ENCODE measurements at places on chromosomes 16 and 17. TPM values are rescaled to one million over a fixed set of nuclear protein-coding genes. Genes with fewer than 3 reads are reported as not detected.

DNA sequence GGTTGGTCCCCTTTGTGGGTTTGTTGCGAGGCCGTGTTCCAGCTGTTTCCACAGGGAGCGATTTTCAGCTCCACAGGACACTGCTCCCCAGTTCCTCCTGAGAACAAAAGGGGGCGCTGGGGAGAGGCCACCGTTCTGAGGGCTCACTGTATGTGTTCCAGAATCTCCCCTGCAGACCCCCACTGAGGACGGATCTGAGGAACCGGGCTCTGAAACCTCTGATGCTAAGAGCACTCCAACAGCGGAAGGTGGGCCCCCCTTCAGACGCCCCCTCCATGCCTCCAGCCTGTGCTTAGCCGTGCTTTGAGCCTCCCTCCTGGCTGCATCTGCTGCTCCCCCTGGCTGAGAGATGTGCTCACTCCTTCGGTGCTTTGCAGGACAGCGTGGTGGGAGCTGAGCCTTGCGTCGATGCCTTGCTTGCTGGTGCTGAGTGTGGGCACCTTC is 27.3 kb upstream of the STH start:
- H3K27ac ChIP-seq, result no peak overlapping the region
- no peaks in the 10 kb centered on the region for H3K36me3 ChIP-seq
- no peaks in the 10 kb centered on the region for H3K4me1 ChIP-seq
- DNase-seq, result no peak
- H3K27me3 ChIP-seq, result no peaks in the 10 kb centered on the region
- H3K4me3 ChIP-seq, result no peak overlapping the region

- H3K27me3 ChIP-seq, result peaks cover 51% of the 10 kb centered on the region
- no peaks in the 10 kb centered on the region for H3K36me3 ChIP-seq
- H3K27ac ChIP-seq, result no peak within 1 kb of the TSS
- no peaks in the 10 kb centered on the region for H3K4me1 ChIP-seq
- no peak for DNase-seq
- H3K4me3 ChIP-seq, result no peak within 1 kb of the TSS
These were observed at the start of gene CD300LF for GRCh38 chr17:74712756-74713155. Gene CD300LF (minus strand): TSS chr17:74712923. CDS start chr17:74712866, 57 bp downstream.

- DNase-seq, result no peak
- no peaks in the 10 kb centered on the region for H3K4me1 ChIP-seq
- H3K36me3 ChIP-seq, result no peaks in the 10 kb centered on the region
- no peaks in the 10 kb centered on the region for H3K27me3 ChIP-seq
These were observed 741 bp upstream of the GRB2 start for GRCh38 chr17:75406222-75406615.

GRCh38 chr17:74274709-74275340 is 791 bp downstream of the DNAI2 start:
- DNase-seq, result no peak
- peaks cover 3% of the 10 kb centered on the region for H3K27me3 ChIP-seq
- no peak overlapping the region for H3K27ac ChIP-seq
- H3K4me1 ChIP-seq, result no peaks in the 10 kb centered on the region

DNA sequence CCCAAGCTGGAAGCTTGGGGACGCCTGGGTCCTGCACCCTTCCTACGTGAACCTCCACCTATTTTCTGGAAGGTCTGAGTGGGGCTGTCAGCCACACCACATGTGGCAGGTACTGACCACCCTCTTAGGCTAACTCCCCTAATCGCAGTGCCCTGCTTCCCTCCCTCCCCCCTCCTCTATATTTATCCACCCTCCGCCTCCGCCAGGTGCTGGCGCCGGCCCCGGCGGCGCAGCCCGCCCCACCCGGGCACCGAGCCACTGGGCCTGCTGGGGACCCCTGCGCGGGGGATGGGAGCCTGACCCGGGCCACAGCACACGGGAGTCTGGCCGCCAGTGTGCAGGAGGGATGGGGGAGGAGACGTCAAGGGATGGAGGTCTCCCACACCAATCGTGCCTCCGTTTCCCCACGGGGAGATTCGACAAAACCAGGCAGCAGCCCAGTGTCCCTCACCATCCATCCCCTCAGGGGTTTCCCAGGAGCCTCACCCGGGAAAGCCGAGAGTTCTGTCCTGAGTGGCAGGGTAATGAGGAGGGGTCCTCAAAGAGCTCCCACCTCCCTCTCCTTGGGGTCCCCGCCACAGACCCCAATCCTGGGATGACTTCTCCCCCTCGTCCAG is 1.3 kb downstream of the PLEKHH3 start:
- DNase-seq, result no peak
- H3K27me3 ChIP-seq, result no peaks in the 10 kb centered on the region
- no peak overlapping the region for H3K27ac ChIP-seq
- H3K4me3 ChIP-seq, result peak overlapping the region; percentile 77
- no peaks in the 10 kb centered on the region for H3K36me3 ChIP-seq

DNA sequence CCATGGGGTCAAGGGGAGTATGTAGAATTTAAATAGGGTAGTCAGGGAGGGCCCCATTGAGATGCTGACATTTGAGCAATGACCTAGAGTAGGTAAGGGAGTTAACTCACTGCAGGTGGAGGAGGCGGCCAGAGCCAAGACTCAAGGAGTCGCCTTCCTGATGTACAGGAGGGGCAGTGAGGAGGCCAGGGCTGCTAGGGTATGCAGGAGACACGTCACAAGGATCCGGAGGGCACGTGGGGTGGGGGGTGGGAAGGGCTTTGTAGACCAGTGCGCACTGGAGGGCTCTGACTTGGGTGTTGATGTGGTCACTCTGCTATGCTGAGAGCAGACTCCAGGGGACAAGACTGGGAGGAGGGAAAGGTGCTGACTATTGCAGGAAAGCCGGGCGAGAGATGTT is 37.5 kb downstream of the SPECC1 start:
- H3K4me3 ChIP-seq, result no peak overlapping the region
- H3K27me3 ChIP-seq, result no peaks in the 10 kb centered on the region
- H3K27ac ChIP-seq, result no peak overlapping the region

- no peak for DNase-seq
- H3K4me1 ChIP-seq, result no peaks in the 10 kb centered on the region
- no peak overlapping the region for H3K27ac ChIP-seq
- H3K4me3 ChIP-seq, result no peak overlapping the region
These were observed 73.0 kb upstream of the COX10 start for GRCh38 chr17:13996276-13996675.

DNA sequence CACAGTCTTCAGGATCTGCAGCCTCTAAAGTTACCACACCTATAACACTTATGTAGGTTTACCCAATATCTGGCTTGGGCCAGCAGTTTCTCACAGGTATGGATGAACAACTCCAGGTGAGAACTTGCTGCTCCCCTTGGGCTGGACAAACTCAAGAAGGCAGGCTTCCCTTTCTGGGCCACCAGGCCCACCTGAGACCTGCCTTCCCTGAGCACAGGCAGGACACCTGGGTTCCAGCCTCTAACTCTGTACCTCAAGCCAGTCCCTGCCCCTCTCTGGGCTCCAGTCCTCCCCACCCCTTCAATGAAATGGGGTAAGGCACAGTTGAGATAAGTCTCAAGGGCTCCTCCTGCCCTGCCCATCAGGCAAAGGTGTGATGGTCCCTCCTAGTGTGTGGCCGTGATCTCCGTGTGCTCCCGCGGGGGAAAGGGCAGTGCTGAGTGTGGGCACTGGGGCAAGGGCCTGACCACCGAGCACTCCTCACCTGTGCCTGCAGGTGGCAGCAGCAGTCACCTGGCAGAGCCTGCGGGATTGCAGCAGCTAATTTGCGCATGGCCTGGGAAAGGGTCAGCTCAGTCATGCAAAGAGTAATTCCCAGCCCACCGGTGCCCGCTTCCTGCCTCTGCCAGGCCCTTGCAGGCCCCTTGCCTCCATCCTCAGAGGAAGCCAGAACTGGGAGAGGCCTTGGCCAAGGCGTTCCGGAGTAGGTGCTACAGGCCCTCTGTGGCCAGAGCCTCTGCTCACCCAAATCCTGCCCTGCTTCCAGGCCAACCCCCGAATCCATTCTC is 28.2 kb upstream of the ADGRG1 start:
- no peaks in the 10 kb centered on the region for H3K36me3 ChIP-seq
- no peaks in the 10 kb centered on the region for H3K27me3 ChIP-seq
- no peak overlapping the region for H3K4me3 ChIP-seq
- peak; percentile 26 for DNase-seq
- H3K27ac ChIP-seq, result no peak overlapping the region

GRCh38 chr16:20049831-20050230 is 23.9 kb downstream of the GPR139 start:
- H3K27ac ChIP-seq, result no peak overlapping the region
- H3K27me3 ChIP-seq, result peaks cover 18% of the 10 kb centered on the region
- no peaks in the 10 kb centered on the region for H3K4me1 ChIP-seq
- no peaks in the 10 kb centered on the region for H3K36me3 ChIP-seq
- H3K4me3 ChIP-seq, result no peak overlapping the region

DNA sequence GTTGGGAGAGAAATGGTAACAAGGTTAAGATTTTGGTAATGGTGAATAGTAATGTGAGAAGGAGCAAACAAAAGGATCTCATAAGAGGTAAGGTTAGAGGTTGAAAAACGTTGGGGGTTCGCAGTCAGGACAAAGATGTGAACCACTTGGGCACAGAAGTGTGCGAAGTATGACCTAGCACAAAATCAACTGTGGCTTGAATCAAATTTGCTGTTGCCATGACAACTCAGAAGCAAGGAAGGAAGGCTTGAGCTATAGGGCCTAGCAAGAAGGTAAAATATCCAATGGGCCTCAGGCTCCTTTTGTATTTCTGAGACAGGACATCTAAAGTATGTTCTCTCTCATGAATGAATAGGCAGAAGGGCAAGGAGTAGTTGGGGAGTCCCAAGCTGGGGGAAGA is 24.5 kb upstream of the TEKT1 start:
- H3K4me1 ChIP-seq, result no peaks in the 10 kb centered on the region
- no peak for DNase-seq
- no peak overlapping the region for H3K27ac ChIP-seq
- peaks cover 8% of the 10 kb centered on the region for H3K27me3 ChIP-seq

- H3K4me3 ChIP-seq, result peak overlapping the region; percentile 35
- H3K36me3 ChIP-seq, result no peaks in the 10 kb centered on the region
- no peak for DNase-seq
- H3K27me3 ChIP-seq, result peaks cover 50% of the 10 kb centered on the region
These were observed 4.7 kb upstream of the WDR24 start for GRCh38 chr16:694863-695354.

GRCh38 chr16:11586856-11587642 is at the start of gene LITAF:
Gene LITAF (minus strand): TSS chr16:11586919. CDS start chr16:11556730, 30,189 bp downstream.
- DNase-seq, result peak; percentile 18
- peaks cover 10% of the 10 kb centered on the region for H3K4me1 ChIP-seq
- no peaks in the 10 kb centered on the region for H3K36me3 ChIP-seq
- peak within 1 kb of the TSS; percentile 59 for H3K4me3 ChIP-seq

DNA sequence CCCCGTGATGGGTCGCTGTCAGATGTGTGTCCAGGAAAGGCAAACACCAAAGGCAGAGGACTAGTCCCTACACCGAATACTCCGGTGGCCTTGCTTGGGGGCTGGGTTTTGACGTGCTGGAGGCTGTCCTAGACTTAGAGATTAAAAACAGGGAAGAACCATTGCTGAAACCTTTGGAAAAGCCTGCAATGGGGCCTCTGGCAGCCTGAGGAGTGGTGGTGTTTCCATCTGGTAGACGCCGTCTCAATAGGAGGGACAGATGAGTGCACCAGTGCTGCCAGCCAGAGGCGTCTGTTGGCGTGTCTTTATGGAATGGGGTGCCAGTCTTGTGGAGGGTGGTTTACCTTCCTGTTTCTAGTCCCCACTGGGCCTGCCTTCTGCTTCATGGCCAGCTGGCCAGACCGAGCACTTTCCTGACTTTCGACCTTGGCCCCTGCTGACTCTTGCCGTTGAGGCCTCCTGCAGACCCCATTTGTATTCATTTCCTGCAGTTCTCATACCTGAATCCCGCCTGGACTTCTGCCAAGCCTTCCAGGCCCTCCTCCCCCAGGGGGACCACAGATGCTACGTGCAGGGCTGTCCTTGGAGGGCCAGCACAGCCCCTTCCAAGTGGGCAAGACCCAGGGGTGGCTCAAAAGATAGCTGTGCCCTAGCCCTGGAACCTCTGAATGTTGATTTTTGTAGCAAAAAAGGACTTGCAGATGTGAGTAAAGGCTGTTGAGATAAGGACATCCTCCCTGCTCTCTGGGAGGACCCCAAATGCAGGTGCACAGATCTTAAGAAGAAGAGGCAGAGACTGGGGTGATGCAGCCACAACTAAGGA is 1.9 kb upstream of the DNASE1 start:
- peaks cover 45% of the 10 kb centered on the region for H3K36me3 ChIP-seq
- H3K27me3 ChIP-seq, result no peaks in the 10 kb centered on the region
- H3K27ac ChIP-seq, result no peak overlapping the region
- DNase-seq, result no peak

- no peaks in the 10 kb centered on the region for H3K36me3 ChIP-seq
- no peak overlapping the region for H3K4me3 ChIP-seq
- H3K27me3 ChIP-seq, result no peaks in the 10 kb centered on the region
- DNase-seq, result no peak
These were observed 18.5 kb upstream of the TOB1 start for GRCh38 chr17:50884439-50885311.

DNA sequence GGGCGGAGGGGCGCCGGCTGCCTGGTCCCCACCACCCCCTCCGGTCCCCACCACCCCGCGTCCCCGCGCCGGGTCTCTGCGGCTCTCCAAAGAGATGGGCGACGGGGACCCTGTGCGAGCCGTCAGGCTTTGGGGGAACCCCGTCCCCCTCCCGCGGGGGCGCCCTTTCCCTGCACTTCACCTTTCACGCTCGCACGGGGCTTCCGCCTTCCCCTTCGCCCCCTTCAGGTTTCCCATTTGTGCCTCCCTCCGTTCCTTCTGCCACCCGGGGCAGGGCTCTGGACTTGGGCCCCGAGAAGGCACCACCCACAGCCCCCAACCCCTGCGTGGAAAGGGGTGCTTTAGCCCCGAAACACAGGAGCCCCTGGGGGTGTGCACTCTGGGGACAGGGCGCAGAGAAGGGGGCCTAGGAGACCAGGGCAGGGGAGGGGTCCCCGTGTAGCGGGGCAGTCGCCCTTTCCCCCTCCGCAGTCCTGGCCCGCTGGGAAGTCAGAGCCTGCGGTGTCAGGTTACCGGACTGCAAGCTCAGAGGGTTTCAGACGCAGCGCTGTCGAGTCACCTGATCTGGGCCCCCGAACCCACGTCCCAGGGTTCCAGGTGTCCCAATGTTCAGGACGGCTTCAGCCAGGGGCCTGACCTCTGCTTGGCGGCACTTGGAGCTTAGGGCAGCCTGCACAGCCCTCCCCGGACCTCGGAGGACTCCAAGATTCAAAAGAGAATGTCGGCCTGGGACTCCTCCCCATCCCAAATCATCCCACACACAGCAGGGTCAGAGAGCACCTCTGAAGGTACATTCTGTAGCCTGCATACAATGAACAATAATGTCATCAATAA is 6.7 kb upstream of the CCDC92B start:
- H3K36me3 ChIP-seq, result no peaks in the 10 kb centered on the region
- no peak for DNase-seq
- peaks cover 54% of the 10 kb centered on the region for H3K27me3 ChIP-seq
- H3K4me1 ChIP-seq, result no peaks in the 10 kb centered on the region

The EME1 gene
- total RNA-seq, result 44.0 TPM

The GPR142 gene
- 0.24 TPM for total RNA-seq

The MCRIP2 gene
- 22.4 TPM for total RNA-seq

The PTX4 gene
- total RNA-seq, result not detected

The SCNN1B gene
- 1.5 TPM for total RNA-seq

The CDYL2 gene
- total RNA-seq, result 0.64 TPM

The HSD17B2 gene
- 4.9 TPM for total RNA-seq

The SSTR5 gene
- total RNA-seq, result not detected

The ZNF174 gene
- 13.7 TPM for total RNA-seq

The SYNGR3 gene
- 2.3 TPM for total RNA-seq

The CTRB2 gene
- not detected for total RNA-seq

The RRAD gene
- 0.19 TPM for total RNA-seq

The PEMT gene
- 43.1 TPM for total RNA-seq

The SRCIN1 gene
- 1.6 TPM for total RNA-seq

The HOXB8 gene
- total RNA-seq, result 13.1 TPM

The EMP2 gene
- 15.9 TPM for total RNA-seq

The RAB34 gene
- total RNA-seq, result 165 TPM

All from A673 (cell line).